ENCODE measurements at places on chromosomes 16 and 17.
A peak's percentile ranks its signal among the peaks of the same experiment; 100 is the strongest.

- DNase-seq = no peak
Observed at GRCh38 chr17:44549686-44550085, 7.6 kb upstream of the FZD2 start.

GRCh38 chr16:86288716-86289294 lies 221.5 kb upstream of the FOXF1 start:
- DNase-seq = no peak

GRCh38 chr17:83026311-83026811 lies 53.0 kb upstream of the METRNL start:
- DNase-seq = no peak

GRCh38 chr16:58218786-58219185 lies 20.9 kb upstream of the CSNK2A2 start:
- DNase-seq = no peak

- DNase-seq = no peak
Observed at GRCh38 chr16:13767215-13767614, 152.7 kb upstream of the ERCC4 start.

- DNase-seq = no peak
Observed at GRCh38 chr16:27883576-27883975, 179.9 kb downstream of the GSG1L start.

DNA sequence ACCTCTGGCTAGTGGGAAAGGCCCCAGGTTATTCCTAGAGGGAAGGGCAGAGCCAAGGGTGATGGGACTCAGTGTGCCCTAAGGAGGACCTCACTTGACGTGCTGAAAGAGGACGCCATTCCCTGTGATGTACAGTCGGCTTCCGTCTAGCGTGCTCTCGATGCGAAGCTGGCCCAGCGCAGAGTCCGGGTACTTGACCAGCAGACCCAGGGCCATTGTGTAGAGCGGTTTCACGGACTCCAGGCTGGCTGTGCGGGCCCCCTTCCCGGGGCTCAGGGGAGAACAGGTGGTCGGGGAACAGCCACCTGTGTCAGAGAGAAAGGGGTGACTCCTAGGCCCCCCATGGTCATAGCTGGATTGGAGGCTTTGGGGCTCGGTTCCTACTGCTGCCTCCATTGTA lies 19.9 kb downstream of the PLEKHG4 start:
- DNase-seq = no peak

- no peak for DNase-seq
Observed at GRCh38 chr17:17565471-17566339, 25.8 kb downstream of the PEMT start.

- no peak for DNase-seq
Observed at GRCh38 chr16:19817875-19818274, 66.8 kb downstream of the GPRC5B start.

- no peak for DNase-seq
Observed at GRCh38 chr16:9318764-9319163, 227.3 kb downstream of the HAPSTR1 start.

DNA sequence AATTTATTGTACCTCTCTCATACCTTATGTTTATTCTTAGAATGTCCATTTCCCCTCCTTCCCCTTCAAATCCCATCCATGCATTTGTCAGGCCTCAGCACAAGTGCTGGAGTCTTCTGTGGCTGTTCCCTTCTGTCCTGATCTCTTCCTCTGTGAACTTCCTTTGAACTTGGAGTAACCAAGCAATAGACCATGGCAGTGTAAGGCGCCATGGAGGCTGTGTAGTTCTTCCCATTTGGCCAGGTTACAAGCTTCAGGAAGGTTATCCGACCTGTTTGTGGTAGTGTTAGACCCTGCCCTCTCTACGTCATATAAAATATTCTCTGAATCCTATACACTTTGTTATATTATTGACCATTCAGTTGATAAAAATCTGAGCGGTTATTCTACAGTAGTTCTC lies 28.6 kb downstream of the MAP2K6 start:
- DNase-seq = no peak

- DNase-seq = no peak
Observed at GRCh38 chr17:15270628-15271381, 5.7 kb upstream of the PMP22 start.

GRCh38 chr17:48724251-48725003 lies 1.4 kb downstream of the PRAC2 start:
- peak; percentile 82 for DNase-seq

GRCh38 chr16:86095131-86095752 lies 196.3 kb downstream of the IRF8 start:
- DNase-seq = no peak

DNA sequence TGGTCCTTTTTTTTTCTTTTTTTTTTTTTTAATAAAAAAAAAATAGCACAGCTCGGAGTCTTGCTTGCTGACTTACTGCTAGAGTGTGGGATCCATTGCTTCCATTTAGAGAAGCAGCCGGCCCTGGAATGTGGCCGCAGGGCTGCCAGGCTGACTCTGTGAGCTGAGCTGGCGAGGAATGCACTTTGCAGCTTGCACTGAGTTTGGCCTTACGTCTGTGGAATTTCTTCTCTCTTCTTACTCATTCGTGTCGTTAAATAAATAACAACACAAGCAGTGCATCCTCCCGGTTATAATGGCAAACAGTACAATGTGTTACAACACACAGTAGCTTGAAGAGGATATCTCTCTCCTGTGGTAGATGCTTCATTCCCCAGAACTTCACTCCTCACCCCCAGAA lies 69.2 kb downstream of the PRKCB start:
- no peak for DNase-seq

Measured in stimulated activated CD4-positive, alpha-beta T cell treated with anti-CD3 and anti-CD28 coated beads, Interleukin-2, amount 100 ng/mL, for 24 hours (primary cell).